NCI-H1092 (cell line): ENCODE measurements at places on chromosomes 1 and 21.

DNA sequence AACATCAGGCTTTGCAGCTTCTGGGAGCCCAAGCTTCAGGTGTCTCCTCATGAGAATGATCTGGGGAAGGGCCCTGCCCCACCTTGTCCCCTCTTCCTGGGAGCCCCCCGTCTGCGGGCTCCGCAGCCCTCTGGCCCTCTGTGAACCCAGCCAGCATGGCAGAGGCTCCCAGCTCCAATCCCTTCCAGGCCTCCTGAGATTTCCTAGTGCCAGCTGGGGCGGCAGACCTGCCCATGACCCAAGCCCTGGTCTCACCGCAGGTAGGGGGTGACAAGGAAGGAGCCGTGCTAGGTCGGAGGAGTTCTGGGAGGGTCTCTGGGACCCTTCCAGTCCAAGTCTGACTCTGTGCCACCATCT lies 7.7 kb downstream of the PLEKHG5 start:
- DNase-seq: no peak

DNA sequence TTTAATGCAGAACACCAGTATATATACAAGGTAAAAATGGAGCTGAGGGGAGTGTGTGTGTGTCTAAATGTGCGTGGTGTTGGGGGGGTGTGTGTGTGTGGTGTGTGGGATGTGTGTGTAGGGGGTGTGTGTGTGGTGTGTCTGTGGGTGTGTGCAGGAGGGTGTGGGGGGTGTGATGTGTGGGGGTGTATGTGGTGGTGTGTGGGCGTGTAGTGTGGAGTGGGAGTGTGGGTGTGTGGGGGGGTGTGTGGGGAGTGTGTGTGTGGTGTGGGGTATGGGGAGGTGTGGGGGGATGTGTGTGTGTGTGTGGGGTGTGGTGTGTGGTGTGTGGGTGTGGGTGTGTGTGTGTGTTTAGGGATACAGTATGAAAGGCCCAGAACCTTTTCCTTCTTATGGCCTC lies 202.3 kb upstream of the CACYBP start:
- no peak for DNase-seq

DNA sequence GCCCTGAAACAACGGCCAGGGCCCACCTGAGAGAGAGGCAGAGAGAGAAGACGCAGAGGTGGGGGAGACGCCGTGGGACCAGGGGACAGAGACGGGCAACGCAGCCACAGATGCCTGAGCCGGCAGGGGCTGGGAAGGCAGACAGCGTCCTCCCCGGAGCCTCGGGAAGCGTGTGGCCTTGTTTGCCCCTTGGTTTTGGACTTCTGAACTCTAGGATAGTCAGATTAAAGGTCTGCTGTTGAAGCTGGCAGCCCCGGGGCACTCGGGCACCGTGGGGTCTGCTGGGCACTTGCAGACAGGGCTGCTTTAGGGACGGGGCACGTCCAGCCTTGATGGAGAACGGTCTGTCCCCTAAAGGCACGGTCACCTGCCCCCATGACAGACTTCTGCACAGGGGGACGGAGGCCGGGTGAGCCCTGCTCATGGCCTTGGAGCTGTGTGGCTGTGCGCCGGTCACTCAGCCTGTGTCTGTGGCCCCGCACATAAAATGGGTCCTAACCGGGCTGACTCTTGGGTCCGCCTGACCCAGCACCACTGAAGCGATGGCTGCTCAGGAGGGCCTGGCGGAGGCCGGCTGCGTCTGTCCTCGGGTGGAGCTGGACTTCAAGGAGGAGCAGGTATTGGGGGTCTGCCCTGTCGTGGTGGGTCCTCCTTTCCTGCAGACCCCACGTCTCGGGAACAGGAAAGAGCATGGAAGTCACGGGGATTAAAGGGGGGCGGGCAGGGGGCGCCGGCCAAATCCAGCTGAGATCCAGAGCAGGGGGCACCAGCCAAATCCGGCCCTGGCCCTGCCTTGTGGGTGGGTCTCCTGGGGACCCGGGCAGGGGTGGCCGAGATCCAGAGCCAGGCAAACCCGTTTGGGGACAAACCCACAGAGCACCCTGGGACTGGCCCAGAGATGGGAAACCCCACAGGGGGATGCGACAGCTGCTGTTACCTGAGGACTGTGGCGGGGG lies 9.6 kb upstream of the RNF223 start:
- DNase-seq: no peak

GRCh38 chr21:45303091-45303615 lies 15.5 kb upstream of the POFUT2 start:
- DNase-seq: no peak

GRCh38 chr1:30809514-30810263 lies 52.1 kb upstream of the LAPTM5 start:
- DNase-seq: no peak

GRCh38 chr1:32965251-32965747 lies 690 bp upstream of the RNF19B start:
- DNase-seq: no peak

GRCh38 chr1:45557422-45557944 lies 6.9 kb downstream of the AKR1A1 start:
- DNase-seq: no peak

GRCh38 chr1:173408886-173409285 lies 68.2 kb upstream of the PRDX6 start:
- no peak for DNase-seq

GRCh38 chr1:38860454-38860795 lies 853 bp upstream of the RRAGC start:
- no peak for DNase-seq

- DNase-seq: no peak
Measured at GRCh38 chr1:157862114-157863070, 20.8 kb upstream of the CD5L start.

- no peak for DNase-seq
Measured at GRCh38 chr1:76110666-76111065, 36.1 kb downstream of the ST6GALNAC3 start.

DNA sequence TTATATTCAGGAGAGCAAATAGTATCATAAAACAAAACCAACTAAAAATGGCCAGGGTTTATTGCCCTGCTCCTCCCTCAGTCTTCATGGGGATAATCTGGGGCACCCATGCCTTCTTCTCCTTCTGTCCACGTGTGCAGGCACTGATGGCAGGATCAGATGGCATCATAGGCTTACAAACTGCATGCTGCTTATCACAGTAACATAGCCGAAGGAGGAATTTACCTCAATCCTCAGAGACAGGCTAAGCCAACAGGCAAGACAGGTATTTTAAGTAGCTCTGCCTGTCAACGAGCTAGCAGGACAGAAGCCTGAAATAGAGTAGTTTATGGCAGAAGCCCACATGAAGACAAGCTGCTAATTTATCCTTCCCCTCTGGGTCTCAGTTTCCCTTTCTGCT lies 9.4 kb downstream of the LAMB3 start:
- no peak for DNase-seq

DNA sequence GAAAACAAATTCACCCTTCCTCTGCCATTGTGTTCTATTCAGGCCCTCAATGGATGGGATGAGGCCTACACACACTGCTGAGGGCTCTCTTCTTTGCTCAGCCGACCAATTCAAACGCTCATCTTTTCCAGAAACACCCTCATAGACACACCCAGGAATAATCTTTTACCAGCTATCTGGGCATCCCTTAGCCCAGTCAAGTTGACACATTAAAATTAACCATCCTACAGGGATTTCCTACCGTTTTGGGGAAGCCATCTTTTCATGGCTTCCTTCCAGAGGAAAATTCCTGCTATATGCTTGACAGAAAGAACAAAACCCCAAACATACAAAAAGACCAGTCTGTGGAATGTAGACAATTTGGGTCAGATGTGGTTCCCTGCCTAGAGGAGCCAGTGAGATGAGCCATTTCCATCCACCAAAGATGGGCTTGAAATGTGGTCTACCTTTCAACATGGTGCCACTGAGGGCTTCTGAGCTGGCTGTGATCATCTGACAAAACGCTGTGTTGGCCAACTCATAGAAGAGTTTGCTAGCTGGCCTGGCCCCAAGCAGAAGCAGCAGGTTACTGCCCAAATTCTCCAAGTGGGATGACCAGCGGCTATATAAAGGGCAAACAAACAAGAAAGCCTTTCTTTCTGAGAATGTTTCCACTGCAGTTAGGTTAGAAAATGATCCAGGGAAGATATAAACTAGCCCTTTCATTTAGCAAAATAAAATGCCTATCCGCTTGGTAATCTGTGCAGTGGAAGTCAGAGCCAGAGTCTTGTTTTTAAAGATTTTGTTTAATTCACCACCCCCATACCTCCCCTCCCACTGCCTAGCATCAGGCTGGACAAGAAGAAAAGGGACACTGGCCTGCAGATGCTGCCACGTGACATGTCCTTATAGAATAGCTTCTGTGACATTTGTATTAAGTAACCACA lies 69.1 kb upstream of the MRPS6 start:
- no peak for DNase-seq

DNA sequence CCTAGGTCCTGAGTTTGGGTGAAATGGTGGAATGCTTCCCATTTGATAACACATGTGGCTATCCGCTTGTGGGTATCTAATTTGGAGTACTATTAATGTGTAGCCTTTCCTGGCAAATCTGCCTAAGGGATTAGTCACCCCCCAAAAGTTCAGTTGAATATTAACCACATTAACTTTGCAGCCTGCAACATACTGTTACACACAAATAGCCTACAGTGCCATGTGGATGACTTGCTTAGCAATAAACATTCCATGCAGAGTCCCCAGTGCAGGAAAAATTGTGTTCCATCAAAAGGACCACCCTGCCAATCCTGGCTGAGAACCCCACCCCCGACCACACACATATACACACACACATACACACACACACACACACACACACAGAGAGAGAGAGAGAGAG lies 303.3 kb upstream of the ESRRG start:
- no peak for DNase-seq

- no peak for DNase-seq
Measured at GRCh38 chr1:172727956-172728603, 69.2 kb downstream of the FASLG start.

- DNase-seq: no peak
Measured at GRCh38 chr1:167428395-167428794, 89.9 kb downstream of the CD247 start.

DNA sequence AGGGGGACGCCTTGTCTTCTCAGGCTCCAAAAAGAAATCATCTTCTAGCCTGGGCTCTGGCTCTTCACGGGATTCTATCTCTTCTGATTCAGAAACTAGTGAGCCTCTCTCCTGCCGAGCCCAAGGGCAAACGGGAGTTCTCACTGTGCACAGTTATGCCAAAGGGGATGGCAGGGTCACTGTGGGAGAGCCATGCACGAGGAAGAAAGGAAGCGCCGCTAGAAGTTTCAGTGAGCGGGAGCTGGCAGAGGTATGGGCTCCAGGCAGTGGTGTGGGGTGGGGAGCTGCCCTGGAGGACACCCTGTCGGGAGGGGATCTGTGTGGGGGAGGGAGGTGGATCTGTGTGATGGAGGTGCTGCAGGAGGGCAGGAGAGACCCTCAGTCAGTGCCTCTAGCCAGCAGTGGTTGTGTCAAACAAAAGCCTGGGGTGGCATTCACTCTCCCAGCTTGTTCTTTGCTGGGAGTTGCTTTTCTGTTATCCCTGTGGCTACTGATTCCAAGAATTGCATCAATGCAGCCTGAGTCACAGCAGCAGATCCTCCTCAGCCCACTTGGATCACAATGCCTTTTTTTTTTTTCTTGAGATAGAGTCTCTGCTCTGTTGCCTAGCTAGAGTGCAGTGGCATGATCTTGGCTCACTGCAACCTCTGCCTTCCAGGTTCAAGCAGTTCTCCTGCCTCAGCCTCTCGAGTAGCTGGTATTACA lies 21.8 kb downstream of the KDM4A start:
- no peak for DNase-seq

DNA sequence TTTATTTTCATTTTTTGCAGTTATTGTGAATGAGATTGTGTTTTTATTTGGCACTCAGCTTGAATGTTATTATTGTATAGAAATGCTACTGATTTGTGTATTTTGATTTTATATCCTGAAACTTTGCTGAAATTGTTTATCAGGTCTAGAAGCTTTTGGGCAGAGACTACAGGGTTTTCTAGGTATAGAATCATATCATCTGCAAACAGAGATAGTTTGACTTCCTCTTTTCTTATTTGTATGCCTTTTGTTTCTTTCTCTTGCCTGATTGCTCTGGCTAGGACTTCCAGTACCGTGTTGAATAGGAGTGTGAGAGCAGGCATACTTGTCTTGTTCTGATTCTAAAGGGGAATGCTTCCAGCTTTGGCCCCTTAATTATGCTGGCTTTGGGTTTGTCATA lies 27.3 kb downstream of the ZNF691 start:
- DNase-seq: no peak

- no peak for DNase-seq
Measured at GRCh38 chr1:32830092-32830852, 12.8 kb downstream of the S100PBP start.

- no peak for DNase-seq
Measured at GRCh38 chr1:205271745-205272144, 44.0 kb downstream of the TMCC2 start.

DNA sequence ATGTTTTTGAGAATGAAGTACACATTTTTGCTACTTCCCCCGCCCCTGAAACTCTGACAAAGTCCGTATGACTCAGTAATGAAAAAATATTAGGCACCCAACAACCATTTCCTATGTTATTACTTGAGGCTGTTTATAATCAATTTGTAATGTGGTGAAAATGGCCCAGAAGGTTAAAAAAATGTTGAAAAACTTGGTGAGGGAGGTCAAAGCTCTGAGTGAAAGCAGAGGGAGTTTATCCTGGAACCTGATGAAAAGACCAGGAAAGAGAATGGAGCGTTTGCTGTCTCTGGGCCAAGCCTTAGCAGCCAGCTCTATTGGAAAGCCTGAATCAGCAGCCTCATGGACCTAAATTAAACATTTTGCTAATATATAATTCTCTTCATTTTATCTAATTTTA lies 367.7 kb upstream of the NEGR1 start:
- DNase-seq: no peak

DNA sequence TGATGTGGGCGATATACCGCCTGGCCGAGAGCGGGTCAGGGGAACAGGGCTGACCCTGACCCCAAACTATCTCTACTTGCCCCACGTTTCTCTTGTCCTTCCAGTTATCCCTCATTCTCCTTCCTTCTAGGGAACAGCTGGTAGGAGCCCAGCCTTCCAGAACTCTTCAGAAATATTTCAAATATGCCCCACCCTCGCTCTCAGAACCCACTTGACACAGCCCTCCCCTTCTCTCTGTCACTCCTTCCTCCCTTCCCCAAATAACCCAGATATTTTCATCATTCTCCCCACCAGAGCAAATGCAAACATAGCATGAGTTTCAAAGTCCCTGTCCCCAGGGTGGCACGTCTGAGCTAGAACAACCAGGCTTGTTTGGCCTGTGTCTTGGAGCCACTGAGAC lies 1.1 kb downstream of the CACNA1S start:
- DNase-seq: no peak

DNA sequence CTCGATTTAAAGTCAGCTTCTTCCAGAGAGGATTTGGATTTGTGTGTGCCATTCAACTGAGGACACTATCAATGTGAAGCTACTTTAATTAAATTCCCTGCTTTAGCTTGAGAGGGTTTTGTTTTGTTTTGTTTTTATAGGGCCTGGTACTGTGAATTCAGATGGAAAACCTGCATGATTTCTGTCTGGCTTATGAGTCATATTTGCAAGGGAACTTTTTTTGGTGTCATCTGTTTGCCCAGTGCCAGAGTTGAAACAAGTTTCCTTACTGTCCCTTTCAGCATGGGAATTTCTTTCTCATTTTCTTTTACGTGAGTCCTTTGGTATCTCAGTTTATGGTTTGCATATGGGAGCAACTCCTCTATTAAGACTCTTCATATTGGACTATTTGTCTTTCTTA lies 194.6 kb downstream of the GREM2 start:
- no peak for DNase-seq
